Stimulated activated CD8-positive, alpha-beta memory T cell treated with anti-CD3 and anti-CD28 coated beads, Interleukin-12 subunit alpha, Interleukin-12 subunit beta, amount 100 ng/mL, for 4 hours (primary cell): ENCODE measurements at places on chromosomes 3 and 15.

DNA sequence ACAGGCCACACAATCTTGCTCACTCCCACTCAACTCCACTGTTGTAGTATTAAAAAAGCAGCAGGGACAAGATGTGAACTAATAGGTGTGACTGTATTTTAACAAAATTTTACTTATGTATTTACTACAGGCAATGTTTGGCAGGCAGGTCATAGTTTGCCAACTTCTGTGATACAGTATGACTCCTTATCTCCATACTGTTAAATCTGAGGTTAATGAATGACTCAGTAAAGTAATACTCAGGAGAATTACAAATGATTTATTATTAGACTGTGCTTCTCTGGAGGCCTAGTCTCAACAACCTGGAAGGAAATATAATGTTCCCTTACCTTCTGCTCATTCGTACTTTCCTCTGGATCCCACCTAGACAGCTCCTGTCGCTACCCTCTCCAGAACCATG, 258.6 kb upstream of the KCNMB2 start:
- DNase-seq, result no peak

DNA sequence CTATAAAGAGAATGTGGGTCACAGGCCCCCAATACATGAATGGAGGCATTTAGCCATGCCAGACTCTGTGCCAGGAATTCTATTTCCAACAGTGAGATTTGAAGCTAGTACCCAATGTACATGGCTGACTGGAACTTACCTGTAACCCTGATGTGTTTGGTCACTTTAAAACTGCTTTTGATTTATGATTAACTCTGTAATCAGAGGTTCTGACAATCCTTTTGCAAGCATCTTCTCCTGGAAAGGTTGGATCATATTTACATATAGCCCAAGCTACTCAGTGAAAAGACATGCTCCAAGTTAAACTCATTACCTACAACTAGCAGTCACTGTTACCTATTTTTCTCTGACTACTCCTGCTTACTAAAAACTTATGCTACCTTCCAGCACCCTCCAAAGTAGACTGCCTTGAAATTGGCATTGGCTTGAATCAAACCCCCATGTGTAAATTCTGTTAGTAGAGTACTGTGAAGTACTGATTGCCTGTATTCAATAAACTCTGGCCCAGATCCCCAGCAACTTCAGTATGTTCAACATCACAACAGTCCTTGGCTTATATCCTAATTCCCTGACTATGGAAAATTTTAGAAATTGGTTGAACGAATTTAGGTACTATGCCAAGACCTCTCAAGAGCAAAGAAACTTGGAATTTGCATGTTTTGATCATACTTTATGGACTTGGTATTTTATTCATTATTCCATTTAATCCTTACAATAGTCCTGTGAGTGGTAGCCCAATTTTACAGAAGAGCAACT, 665.6 kb upstream of the NECTIN3 start:
- no peak for DNase-seq

DNA sequence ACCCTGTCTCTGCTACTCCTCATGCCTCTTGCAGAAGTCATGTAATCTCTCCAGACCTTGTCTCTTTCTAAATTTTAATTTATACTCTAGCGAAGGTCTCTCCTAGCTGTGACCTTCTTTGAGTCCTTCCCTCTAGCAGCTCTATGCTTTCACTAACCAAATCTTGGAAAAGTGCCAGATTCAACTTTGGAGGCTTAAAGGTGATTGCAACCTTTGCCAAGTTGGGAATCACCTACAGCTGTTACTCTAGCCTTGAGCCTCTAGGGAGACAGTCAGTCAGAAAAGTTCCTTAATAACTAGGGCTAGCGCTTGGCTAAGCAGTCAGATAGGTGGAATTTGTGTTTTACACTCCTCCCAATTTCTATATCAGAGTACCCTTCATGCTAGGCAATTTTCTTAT, 46.1 kb upstream of the ABI3BP start:
- no peak for DNase-seq

- DNase-seq, result no peak
Observed at GRCh38 chr3:12513694-12514446, 29.6 kb downstream of the TSEN2 start.

GRCh38 chr3:32483772-32484171, 18.9 kb downstream of the CMTM6 start:
- no peak for DNase-seq

- DNase-seq, result no peak
Observed at GRCh38 chr3:174524203-174524602, 334.9 kb upstream of the NAALADL2 start.

DNA sequence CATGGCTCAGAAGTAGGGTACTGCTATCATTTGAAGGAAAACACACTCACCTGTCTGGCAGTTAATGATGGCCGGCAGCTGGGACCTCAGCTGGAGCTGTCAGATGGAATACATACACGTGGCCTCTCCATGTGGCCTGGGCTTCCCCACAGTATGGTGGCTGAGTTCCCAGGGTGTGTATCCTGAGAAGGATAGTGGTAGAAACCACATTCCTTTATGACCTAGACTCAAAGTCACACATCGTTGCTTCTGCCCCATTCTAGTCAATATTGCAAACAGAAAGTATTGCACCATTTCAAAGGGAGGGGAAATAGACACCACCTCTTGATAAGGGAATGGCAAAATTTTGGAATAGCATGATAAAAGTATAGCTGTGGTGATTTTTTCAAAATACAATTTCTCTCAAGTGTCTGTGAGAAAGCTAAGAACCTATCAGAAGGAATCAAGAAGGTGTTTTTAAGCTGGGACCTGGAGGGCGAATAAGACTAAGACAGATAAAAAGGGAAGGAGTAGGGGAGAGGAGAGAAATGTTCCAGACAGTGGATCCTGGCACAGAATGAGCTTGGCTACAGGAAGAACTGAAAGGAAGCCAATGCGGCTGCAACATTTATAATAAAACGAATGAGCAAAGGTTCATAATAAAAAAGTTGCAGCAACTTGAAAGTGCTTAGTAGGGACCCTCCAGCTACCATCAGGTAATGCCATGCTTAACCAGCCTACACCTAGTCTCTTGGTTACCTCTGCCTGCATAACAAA, 40.1 kb upstream of the GALNT15 start:
- DNase-seq, result no peak

DNA sequence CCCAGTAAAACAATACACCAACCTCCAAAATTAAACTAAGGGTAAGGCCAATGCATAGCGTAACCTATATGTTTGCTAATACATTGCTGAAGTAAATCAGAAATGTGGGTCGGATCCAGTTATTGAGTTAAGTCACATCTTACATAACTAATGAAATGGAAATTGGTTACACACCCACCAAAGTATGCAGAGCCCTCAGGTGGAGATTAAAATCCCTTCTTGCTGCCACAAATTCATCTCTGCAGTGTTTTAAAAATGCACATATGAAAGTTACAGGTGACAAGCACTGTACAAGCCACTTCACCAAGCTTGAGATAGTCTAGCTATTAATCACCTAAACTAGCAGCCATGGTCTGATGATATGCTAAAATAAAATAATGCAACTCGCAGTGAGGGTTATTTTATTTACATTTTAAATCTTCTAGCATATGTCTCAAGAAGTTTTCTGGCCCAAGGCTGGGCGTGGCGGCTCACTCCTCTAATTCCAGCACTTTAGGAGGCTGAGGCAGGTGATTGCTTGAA, 130.6 kb downstream of the AQP9 start:
- no peak for DNase-seq

GRCh38 chr3:133828576-133829309, 23.1 kb downstream of the SRPRB start:
- no peak for DNase-seq

GRCh38 chr15:75924576-75924975, 20.9 kb downstream of the FBXO22 start:
- no peak for DNase-seq

GRCh38 chr3:43797794-43798193, 107.1 kb downstream of the ABHD5 start:
- no peak for DNase-seq

DNA sequence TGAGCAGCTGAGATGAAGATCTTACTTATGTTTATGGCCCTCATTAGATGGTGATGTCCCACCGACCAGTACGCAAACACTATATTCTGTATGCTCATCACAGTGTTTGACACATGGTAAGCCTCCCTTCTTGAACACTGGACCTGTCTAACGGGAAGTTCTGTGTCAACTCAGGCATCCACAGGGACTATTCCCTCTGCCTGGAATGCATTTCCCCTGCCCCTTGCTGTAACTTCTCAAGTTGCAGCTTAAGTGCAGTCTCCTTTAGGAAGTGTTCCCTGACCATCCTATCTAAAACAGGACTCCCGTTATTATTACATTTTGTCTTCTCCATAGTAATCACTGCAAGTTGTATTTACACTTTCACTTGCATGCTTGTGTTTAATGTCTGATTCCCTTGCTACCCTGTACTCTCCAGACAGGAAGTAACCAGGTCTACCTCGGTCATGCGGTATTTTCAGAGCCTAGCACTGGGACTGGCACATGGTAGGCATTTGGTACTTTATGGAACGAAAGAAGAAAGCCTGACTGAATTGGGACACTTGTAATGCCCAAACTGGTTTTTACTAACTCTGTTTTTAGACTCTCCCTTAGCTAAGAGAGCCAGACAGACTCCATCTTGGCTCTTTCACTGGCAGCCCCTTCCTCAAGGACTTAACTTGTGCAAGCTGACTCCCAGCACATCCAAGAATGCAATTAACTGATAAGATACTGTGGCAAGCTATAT, 8.7 kb downstream of the DET1 start:
- no peak for DNase-seq

- DNase-seq, result no peak
Observed at GRCh38 chr15:42100021-42100800, 5.8 kb upstream of the PLA2G4D start.
